AML-193 (cell line): ENCODE measurements at places on chromosomes 4 and X.

GRCh38 chrX:13478740-13479451, 90.5 kb upstream of the EGFL6 start:
- DNase-seq = no peak

DNA sequence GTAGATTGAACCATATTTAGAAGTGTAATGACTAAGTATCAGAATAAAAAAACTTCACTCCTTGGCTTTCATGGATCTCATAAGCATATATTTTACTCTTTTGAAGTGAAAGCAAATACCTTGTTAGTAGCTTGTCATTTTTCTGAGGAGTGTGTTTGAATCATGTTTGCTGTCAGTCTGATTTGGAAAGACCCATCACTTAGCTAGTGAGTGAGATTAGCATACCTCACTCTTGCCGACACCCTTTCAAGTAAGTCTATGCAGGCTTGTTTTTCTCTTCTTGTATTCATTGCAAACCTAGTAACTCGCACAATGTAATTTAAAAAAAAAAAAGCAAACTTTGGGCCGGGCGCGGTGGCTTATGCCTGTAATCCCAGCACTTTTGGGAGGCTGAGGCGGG, 360.0 kb downstream of the ARHGAP24 start:
- no peak for DNase-seq

GRCh38 chrX:134645936-134646543, 12.2 kb downstream of the PLAC1 start:
- DNase-seq = no peak

DNA sequence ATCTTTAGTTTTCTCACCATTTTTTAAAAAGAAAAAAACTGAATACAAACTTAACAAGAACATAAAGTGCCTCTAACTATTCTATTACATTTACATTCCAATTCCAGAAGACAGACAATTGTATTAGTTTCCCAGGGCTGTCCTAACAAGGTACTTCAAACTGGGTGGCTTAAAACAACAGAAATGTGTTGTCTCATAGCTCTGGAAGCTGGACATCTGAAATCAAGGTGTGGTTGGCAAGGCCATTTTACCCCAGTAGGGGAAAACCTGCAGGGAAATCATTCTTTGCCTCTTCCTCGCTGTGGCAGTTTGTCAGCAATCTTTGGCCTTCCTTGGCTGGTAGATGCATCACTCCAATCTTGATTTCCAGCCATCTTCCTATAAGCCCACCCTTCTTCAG, 37.5 kb upstream of the TMEM33 start:
- DNase-seq = no peak

- DNase-seq = no peak
Observed at GRCh38 chrX:73849073-73849472, 286.1 kb downstream of the CHIC1 start.

DNA sequence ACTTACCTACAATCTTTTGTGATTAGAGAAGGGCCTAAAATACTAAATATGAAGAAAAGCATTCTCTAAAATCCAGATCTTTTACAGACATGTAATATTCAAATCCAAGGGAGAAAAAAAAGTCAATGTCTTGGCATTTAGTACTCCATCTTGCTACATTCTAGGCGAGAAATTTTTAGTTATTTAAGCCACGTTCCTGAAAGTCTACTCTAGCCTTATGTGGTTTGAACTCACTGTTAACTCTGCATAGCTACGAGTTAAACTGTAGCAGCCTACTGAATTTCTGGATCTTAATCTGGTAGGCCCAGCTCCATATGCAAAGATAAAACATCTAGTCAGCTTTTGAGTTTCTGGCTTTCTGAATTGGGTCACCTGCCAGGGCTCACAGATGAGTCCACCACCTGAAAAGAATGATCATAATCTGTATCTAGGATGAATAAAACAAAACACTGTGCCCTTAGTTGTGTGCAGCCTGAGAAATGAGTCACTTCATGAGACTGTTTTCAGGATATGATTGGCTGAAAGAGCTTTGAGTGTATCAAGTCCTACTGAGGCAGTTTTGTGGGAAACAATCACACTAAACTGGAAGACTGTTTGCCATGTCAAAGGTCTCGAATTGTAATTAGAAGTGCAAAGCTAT, 3.2 kb upstream of the NEK1 start:
- DNase-seq = no peak
